ENCODE measurements at places on chromosomes 5 and 9.

- DNase-seq = no peak
Measured at GRCh38 chr5:109619021-109619460, 70.7 kb upstream of the MAN2A1 start.

DNA sequence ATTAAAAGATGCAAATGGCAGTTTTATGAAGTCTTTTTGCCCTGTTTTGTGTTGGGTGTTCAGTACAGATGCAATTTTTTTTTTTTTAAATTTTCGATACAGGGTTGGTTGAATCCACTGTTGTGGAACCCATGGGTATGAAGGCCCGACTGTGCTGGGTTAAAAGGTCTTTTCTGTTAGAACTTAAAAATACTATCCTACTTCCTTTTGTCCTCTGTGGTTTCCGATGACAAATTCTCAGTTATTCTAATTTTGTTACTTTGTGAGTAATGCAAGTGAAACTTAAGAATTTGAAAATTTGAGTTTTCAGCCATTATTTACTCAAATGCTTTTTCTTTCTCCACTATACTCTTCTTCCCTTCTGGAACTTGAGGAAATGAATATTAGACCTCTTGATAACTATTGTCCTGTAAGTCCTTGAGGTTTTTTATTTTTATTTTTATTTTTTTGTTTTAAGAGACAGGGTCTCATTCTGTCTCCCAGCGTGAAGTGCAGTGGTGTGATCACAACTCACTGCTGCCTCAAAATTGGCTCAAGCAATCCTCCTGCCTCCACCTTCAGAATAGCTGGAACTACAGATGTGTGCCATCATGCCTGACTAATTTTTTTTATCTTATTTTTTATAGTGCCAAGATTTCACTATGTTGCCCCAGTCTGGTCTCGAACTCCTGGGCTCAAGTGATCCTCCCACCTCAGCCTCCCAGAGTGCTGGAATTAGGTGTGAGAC, 67.5 kb downstream of the ZCCHC7 start:
- DNase-seq = no peak

DNA sequence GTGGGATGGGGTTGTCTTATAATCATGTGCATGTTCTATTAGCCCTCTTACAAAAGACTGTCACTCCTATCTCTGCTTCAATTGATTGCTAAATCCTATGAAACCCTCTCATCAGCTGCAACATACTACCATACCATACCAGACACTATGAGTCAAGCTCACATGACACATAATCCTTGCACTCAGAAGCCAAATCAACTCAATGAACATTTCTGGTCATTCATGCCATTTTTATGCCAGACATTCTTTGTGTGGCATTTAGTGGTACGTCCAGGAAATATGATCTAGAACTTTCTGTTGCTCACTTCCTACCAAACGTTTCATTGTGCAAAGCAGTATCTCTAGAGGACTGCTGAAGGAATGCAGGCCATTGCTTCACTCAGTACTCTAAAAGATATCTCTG, 159.2 kb upstream of the GNA14 start:
- DNase-seq = no peak

DNA sequence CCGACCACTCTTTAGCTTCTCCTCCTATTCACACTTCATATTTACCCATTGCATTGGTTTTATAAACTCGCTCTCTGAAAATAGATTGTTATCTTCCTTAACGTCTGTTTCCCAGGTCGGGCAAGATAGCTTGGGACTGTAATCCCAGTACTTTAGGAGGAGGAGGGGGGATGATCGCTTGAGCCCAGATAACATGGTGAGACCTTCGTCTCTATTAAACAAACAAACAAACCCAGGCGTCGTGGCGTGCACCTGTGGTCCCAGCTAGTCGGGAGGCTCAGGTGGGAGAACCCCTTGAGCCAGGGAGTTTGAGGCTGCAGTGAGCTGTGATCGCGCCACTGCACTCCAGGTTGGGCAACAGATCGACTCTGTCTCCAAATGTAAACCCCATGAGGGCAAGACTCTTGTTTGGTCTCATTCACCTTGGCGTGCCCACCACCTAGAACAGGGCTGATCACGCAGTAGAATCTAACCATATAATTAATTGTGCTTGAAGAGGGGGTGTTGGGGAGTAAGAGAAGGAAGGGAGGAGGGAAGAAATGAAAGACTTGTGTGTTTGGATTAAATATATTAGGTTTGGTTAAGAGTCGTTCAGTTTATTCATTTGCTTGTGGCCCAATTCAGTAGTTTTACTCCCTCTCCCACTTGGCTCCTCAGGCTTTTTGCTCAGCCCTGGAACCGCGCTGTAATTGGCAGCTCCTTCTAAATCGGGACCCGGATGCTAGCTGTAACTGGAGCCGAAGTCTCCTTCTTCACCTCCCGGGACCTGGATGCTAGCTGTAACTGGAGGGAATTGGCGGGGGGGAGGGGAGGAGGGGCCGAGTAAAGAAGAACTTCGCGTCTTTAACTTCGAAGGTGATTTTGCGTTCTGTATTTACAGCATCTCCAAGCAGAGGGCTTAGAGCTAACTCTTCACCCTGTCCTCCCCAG, 24.9 kb downstream of the CDKN2A start:
- no peak for DNase-seq

DNA sequence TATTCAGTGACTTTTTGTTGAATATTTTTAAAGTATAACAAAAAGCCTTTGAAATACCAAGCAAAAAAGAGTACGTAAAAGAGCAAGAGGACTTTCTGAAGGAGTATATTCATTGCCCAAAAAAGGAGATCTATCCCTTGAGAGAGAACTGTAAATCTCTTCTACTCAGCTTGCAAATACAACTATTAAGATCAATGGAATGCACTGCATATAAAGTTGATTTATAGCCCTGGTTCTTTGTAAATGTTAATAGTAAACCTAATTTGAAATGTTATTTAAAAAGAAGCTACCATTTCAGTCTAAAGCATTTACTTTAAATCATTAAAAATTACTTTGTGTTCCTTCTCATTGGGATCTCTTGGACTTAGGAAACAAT, 168.1 kb downstream of the PDE4D start:
- no peak for DNase-seq

DNA sequence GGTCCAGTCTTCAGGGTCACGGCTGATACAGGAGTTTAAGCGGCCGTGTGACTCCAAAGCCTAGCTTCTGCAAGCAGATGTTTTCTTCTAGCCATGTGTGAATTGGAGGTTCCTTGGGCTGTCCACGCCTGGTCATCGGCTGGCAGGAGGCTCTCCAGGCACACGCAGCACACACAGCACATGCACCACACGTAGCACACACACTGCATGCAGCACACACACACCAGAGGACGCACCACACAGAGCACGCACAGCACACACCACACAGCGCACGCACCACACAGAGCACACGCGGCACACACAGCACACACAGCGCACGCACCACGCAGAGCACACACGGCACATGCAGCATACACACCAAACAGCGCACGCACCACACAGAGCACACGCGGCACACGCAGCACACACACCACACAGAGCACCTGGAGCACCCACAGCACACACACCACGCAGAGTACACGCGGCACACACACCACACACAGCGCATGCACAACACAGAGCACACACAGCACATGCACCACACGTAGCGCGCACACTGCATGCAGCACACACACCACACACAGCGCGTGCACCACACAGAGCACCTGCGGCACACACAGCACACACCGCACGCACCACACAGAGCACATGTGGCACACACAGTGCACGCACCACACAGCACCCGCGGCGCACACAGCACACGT, 234.3 kb downstream of the FANCC start:
- no peak for DNase-seq

GRCh38 chr5:15549961-15550360, 50.0 kb downstream of the FBXL7 start:
- DNase-seq = no peak

- no peak for DNase-seq
Measured at GRCh38 chr5:40736103-40736875, 19.5 kb downstream of the TTC33 start.

DNA sequence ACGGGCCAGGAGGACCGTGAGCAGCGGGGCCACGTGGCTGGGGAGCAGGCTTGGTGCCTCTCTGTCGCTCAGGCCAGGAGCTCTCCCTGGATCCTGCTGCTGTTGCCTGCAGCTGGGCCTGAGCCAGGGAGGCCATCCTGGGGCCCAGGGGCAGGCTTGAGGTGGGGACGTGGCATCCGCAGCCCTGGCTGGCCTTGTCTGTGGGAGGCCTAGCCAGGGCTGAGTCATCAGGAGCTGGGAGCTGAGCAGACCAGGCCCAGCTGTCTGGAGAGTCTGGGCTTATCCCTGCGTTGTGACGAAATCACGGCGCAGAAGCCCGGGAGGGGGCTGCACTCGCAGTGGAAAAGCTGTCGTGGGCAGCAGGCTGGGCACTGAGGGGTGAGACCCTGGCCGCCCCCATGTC, 138.8 kb upstream of the COL5A1 start:
- DNase-seq = no peak

- DNase-seq = no peak
Measured at GRCh38 chr9:83937861-83938455, 16.7 kb upstream of the KIF27 start.

DNA sequence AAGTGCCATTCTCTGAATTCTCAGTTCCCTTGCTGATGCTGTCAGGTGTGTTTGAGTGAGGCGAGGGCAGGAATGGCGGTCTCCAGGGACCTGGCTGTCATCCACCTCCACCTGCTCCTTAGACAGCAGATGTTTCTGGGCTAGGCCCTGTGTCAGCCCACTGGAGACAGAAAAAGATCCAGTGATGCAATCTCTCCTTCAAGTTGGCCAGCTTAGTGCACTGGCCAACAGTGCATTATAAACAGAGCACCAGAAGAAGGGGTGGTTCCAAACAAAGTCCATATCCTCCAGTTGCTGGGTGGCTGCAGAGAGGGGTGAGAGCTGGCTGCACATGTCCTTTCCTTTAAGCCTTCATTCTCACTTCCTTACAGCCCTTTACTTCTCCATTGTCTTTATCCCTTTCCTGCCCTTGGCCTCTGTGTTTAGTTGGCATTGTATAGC, 26.5 kb downstream of the NANS start:
- no peak for DNase-seq

DNA sequence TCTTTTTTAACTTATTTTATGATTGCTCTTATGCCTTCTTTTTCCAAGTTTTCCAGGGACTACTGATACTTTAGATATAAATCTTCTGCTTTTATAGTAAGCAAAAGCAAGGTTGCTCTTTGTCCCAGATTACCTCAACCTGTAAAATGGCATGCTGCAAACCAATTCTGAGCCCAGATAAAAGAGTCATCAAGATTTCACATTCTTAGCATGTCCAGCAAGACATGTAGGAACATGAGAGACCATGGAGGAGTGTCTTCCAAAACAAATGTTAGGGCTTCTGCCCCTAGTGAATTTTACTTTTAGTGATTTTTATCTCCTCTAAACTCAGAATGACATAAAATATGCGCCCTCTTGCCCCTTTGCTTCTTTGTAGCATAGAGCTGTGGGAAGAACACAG, 7.0 kb upstream of the CDC20B start:
- DNase-seq = no peak

GRCh38 chr5:180491496-180491895, 2.7 kb upstream of the CNOT6 start:
- DNase-seq = no peak

GRCh38 chr5:1494780-1495524, 28.8 kb downstream of the LPCAT1 start:
- no peak for DNase-seq

GRCh38 chr5:172637740-172638139, 3.3 kb upstream of the NEURL1B start:
- no peak for DNase-seq

- no peak for DNase-seq
Measured at GRCh38 chr5:57559110-57559635, 76.6 kb upstream of the ACTBL2 start.

GRCh38 chr5:122704247-122705036, 70.4 kb upstream of the SNX2 start:
- DNase-seq = no peak

GRCh38 chr9:115241641-115242040, 123.7 kb upstream of the TNC start:
- no peak for DNase-seq

DNA sequence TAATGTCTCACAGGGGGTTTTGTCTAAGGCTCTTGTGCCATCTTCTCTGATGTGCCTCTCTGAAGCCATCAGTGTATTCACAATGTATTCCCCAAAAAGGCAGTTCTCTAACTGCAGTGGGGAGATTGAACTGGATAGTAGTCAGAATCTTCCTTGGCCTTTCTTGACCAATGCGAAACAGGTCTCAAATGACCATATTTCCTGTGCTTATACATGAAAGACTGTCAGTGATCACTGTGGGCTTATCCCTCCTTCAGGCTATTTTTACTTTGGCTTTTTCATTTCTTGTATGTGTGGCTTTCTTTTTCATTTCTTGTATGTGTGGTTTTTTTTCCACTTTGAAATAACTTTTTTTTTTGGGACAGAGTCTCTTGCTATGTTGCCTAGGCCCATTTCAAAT, 19.7 kb downstream of the HMGXB3 start:
- DNase-seq = no peak

DNA sequence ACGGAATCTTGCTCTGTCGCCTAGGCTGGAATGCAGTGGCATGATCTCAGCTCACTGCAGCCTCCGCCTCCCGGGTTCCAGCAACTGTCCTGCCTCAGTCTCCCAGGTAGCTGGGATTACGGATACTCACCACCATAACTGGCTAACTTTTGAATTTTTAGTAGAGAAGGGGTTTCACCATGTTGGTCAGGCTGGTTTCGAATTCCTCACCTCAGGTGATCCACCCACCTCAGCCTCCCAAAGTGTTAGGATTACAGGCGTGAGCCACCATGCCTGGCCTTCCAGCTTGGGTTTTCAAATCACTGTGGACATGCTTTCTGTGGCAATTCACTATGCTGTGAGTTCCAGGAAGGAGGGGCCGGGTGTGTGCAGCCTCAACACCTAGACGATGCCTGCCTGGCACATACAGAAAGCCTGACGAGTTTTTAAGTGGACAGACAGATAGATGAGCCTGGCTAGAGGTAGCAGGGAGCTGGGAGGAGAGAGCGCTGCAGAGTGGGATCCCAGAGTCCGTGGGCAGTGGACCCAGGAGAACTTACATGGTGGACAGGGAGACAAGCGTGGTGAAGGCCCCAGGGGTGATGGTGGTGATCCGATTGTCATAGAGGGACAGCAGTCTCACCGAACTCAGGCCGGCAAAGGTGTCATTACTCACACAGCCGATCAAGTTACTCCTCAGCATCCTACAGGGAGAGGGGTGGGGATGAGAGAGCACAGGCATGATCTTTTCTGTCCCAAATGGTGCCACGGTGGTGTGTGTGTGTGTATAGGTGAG, 173.4 kb upstream of the PANK3 start:
- DNase-seq = no peak

DNA sequence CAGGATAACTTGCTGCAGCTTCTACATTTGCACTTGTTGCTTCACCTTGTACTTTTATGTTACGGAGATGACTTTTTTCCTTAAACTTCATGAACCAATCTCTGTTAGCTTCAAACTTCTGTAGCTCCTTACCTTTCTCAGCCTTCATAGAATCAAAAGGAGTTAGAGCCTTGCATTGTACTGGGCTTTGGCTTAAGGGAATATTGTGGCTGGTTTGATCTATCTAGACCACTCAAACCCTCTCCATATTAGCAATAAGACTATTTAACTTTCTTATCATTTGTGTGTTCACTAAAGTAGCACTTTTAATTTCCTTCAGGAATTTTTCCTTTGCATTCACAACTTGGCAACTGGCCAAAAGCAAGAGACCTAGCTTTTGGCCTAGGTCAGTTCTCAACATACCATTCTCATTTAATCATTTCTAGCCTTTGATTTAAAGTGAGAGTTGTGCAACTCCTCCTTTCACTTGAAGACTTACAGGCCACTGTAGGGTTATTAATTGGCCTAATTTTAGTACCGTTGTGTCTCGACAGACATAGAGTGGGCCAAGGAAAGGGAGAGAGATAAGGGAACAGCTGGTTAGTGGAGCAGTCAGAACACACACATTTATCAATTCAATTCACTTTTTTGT, 63.7 kb downstream of the SHOC1 start:
- no peak for DNase-seq
